Body of pancreas (tissue), 4 donors: ENCODE measurements at places on chromosomes 13 and 19.

- peaks cover 6% of the 10 kb centered on the region for H3K4me1 ChIP-seq
- no peak overlapping the region for H3K27ac ChIP-seq
- H3K36me3 ChIP-seq: no peaks in the 10 kb centered on the region
- no peaks in the 10 kb centered on the region for H3K27me3 ChIP-seq
Measured at GRCh38 chr13:23683084-23683483, 112.9 kb downstream of the TNFRSF19 start.

GRCh38 chr19:35959968-35960320, 23.8 kb downstream of the LRFN3 start:
- H3K4me3 ChIP-seq: no peak overlapping the region
- H3K4me1 ChIP-seq: peaks cover 11% of the 10 kb centered on the region
- H3K27me3 ChIP-seq: peaks cover 11% of the 10 kb centered on the region
- no peak overlapping the region for H3K27ac ChIP-seq
- DNase-seq: no peak

DNA sequence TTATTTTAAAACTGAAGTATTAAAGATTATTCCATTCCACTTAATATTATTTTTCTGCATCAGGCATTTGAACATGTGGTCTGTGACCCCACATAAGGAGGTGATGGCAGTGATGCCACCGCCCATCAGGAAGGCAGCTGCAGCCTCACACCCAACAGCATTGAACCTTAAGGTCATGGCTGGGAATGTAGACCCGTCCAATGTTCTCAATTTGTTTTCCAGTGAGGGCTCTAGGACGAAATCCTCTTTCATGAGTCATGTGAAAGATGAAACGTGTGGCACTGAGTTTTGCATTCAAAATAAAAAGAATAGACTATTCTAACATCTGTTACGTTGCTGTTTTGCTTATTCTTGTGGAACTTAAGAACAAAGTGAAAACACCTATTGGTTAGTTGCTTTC, 74.5 kb upstream of the ANKRD10 start:
- H3K36me3 ChIP-seq: no peaks in the 10 kb centered on the region
- H3K27ac ChIP-seq: no peak overlapping the region
- DNase-seq: no peak
- no peaks in the 10 kb centered on the region for H3K4me1 ChIP-seq
- H3K4me3 ChIP-seq: no peak overlapping the region

DNA sequence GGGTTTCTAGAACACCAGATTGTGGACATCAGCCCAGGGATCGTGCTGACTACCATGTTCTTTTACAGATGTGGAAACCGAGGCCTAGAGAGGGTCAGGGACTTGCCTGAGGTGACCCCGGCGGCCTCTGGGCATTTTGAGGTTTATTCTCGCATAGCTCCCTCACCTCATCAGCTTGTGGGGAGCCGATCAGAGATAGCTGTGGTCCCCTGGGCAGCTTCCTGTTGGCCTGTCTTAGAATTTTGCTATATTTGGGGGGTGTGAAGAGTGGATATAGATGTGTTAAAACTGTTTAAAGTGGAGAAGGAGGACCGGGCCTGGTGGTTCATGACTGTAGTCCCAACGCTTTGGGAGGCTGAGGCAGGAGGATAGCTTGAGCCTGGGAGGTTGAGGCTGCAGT, 6.9 kb downstream of the ARHGEF1 start:
- H3K4me3 ChIP-seq: no peak overlapping the region
- H3K36me3 ChIP-seq: peaks cover 2% of the 10 kb centered on the region
- no peak for DNase-seq
- H3K4me1 ChIP-seq: peaks cover 32% of the 10 kb centered on the region
- H3K27ac ChIP-seq: no peak overlapping the region

GRCh38 chr19:35478794-35479677, 11.2 kb downstream of the KRTDAP start:
- no peak overlapping the region for H3K4me3 ChIP-seq
- H3K4me1 ChIP-seq: no peaks in the 10 kb centered on the region
- H3K36me3 ChIP-seq: no peaks in the 10 kb centered on the region
- no peak overlapping the region for H3K27ac ChIP-seq

- H3K36me3 ChIP-seq: no peaks in the 10 kb centered on the region
- no peaks in the 10 kb centered on the region for H3K27me3 ChIP-seq
- no peak overlapping the region for H3K4me3 ChIP-seq
- no peak for DNase-seq
- no peaks in the 10 kb centered on the region for H3K4me1 ChIP-seq
Measured at GRCh38 chr19:49716154-49716553, 25.2 kb downstream of the CPT1C start.
